Stimulated activated CD8-positive, alpha-beta memory T cell treated with anti-CD3 and anti-CD28 coated beads, Interleukin-4, amount 100 ng/mL, for 1 hour (primary cell): ENCODE measurements at places on chromosomes 4 and X.

DNA sequence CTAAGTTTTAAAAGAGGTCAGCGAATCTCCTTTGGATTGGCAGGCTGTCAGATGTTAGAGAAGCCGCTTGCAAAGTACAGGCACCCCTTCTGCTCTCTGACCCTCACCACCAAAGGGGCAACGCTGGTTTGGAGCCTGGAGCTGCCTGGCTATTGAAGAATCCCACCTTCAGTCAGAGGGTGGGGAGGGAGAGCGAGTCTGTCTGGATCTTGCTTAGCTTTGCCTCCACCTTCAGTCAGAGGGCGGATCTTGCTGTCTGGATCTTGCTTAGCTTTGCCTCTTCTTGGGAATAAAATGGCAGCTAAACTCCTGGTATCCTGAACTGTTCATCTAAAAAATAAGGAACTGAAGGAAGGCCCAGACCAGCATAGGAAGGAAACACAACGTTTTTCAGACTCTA is 7.3 kb downstream of the CCDC110 start:
- DNase-seq, result no peak

DNA sequence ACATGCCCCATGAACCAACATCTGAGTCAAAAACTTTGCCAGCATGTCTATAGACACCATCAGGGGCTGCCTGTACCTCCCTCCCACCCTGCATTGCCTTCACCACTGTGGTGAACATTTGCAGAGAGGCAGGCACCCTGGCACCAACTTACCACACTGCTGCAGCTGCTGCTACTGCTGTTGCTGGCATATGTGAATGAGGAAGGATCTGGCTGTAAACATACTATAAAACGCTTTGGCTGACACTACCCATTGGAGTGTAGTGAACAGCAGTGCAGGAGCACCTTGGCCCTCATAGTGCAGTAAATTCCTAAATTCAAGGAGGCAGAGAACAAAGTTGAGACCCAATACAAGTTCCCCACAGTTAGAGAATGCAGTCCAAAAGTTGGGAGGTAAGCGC is 90.6 kb upstream of the SPIN4 start:
- no peak for DNase-seq

DNA sequence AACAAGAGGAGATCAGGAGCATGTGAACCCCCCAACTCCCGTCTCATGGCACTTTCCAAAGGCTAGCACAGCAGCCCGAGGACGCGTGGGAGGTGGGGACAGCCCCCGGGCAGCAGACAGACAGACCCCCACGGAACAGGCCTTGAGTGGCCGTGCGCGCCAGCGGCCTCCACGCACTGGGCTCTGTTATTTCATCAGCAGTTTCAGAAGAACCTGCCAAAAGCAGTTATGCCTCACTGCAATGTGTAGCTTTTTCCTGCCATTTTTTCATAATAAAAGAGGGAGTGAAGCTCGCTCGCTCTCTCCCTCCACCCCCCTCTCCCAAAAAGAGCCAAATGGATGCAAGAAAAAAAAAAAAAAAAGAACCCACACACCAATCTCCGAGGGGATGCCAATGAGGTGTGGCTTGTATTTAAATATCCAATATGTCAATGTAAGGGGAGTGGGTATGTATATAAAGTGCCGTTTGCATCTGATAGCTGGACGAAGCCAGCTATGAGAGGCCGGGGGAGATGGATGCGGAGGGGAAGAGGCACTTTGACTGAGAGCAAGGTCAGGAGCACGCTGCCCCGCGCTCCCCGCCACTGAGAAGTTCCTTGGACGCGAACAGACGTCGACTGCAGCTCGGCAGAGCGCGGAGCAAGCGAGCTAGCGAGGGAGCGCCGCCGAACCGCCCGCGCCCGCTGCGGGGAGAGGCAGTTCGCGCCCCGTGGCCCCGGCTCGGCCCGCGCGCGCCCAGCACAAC is at the start of gene FGF16:
Gene FGF16, plus strand, starts transcription at position 482 of the 745 bp plus-strand sequence. CDS start 286 bp downstream, outside the sequence.
- DNase-seq, result no peak

- DNase-seq, result no peak
Observed at GRCh38 chrX:39227371-39227770, 426.1 kb downstream of the MID1IP1 start.

GRCh38 chrX:81206476-81206875 is 4.6 kb downstream of the SH3BGRL start:
- no peak for DNase-seq

DNA sequence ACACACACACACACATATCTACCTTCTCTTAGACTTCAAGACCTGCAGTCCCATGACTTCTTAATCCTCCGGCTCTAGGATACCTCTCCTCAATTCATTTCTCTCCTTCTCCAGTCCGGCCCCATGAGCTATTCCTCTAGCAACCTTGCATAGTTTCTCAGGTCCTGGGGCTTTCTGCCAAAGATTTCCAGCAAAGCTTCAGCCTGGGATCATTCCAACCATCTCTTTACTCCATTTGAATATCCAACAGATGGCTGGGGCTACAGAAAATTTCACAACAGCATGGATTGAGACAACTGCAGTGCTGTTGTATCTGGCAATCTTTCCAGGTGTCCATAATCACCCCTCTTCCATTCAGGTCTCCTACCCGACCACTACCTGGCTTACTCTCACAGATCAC is 184.1 kb downstream of the DCHS2 start:
- no peak for DNase-seq

DNA sequence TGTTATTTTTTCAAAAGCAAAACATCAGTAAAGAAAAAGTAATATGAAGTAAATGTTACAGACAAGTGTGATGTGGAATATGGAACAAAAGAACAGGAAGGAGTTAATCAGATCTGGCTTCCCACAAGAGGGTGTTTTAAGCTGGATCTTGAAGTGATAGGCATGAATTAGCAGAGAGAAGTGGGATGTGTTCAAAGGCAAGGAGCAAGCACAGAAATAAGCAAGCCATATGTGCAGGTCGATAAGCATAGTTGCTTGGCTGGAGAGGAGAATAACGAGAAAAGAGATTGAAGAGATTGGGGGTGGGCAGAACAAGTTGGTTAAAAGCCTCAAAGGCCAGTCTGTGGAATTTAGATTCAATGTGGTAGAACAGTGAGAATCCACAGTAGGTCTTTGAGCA is 60.9 kb upstream of the PRPS1 start:
- no peak for DNase-seq

DNA sequence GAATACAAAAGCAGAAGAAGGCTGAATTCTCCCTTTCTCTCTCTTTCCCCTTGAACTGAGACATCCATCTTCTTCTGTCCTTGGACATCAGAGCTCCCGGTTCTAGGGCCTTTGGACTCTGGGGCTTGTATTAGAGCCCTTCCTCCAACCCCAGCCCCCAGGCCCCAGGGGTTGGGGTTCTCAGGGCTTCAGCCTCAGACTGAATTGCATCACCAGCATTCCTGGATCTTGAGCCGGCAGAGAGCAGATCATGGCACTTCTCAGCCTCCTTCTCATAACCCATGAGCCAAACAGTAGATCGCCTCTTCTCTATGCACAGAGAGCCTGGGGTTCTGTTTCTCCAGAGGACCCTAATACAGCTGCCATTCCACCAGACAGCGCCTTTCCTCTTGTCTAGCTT is 25.3 kb upstream of the CLDN24 start:
- DNase-seq, result no peak

DNA sequence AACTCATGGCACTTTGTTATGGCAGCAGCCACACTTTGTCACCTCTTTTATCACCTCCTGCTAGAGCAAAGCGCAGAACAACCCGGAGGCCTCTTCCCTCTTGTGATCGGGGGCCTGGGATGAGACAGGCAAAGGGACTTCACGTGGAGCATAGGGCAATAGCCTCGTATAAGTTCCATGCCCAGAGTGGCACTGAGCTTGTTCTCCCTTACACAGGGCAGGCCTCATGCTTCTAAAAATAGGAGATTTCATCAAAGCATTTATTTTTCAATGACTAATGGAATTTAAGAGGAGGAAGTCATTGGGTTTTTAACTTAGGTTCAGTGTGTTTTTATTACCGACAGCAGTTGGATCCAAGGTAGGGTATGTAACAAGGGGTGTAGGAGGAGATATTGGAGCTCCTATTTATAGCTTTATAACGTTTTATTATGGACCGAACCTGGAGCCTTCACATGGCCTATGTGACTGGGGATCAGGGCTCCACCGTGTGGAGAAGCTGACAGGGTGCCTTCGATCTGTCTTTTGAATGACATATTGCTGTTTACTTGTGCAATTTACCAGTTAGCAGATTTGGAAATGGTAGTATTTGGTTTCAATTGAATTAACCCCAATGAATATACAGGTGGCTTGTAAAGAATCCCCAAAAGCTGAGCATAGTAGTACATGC is 93.8 kb downstream of the SLC2A9 start:
- DNase-seq, result no peak

DNA sequence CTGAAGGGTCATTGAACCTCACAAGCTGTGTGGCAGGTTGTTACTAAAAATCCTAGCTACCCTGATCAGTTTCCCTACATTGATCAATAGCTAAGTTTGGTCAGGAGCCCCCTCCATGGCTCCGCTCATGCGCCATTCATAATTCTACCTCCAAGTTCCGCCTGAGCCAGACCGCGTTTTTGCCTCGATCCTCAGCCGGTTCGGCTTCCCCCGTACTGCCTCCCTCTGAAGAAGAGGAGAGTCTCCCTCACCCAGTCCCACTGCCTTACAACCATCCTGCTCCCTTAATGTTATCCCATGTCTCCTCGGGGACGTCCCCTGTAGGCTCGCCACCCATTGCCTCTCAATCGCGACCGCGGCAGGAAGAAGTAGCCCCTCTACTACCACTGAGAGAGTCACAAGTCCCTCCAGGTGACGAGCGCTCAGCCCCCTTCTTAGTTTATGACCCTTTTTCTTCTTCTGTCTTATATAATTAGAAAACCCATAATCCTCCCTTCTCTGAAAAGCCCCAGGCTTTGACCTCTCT is 158.2 kb downstream of the DEFB131A start:
- DNase-seq, result no peak

GRCh38 chrX:65572971-65573370 is 38.4 kb upstream of the LAS1L start:
- no peak for DNase-seq

- no peak for DNase-seq
Observed at GRCh38 chr4:163535657-163536056, 41.2 kb downstream of the TMA16 start.

DNA sequence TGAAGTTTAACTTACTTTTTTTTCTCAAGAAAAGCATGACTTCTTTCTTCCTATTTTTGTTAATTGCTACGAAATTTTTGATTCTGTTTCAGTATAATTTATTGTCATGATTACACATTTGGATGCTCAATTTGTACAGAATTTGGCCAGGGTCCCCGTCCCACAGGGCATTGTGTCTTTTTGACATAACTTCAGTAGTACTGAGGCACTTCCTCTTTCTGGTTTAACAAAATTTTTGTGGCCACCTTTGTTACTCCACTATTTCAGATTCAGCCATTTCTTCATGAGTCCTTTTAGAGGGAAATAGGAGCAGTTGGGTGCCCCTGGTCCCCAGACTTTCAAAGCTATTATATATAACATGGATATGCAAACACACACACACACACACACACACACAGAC is 1248.7 kb downstream of the PCDH7 start:
- no peak for DNase-seq

GRCh38 chr4:142556048-142556447 is 290.1 kb downstream of the INPP4B start:
- no peak for DNase-seq

GRCh38 chr4:182918791-182919302 is 1.7 kb upstream of the DCTD start:
- no peak for DNase-seq

DNA sequence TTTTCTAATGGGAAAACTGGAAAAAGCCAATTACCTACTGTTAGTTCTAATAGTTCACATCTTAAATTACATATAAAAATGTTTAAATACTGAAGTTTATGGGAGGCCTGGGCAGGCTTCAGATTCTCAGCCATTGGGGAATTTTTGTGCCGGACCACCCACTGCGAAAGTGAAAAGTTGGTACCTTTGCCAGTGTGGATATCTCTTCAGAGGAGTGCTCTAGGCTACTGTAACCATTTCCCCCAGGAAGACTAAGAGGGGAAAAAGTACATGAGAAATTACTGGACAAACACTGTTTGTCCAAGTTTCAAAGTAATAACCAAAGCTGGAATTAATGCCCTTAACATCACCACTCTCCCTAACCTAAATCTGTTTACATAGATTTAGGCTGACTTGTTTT is 20.8 kb downstream of the PITX2 start:
- no peak for DNase-seq

- DNase-seq, result no peak
Observed at GRCh38 chr4:151530783-151531182, 121.8 kb downstream of the FHIP1A start.

GRCh38 chr4:150116506-150116905 is 38.3 kb downstream of the DCLK2 start:
- DNase-seq, result no peak

DNA sequence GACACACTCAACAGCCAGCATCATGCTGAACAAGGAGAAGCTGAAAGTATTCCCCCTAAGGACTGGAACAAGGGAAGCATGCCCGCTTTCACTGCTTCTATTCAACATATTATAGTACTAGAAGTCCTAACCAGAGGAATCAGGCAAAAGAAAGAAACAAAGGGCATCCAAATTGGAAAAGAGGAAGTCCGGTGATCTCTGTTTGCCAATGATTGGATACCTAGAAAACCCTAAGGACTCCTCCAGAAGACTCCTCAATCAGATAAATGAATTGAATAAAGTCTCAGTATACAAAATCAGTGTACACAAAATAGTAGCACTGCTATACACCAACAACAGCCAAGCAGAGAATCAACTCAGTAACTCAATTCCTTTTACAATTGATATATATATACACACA is 44.8 kb downstream of the ARFIP1 start:
- no peak for DNase-seq

- no peak for DNase-seq
Observed at GRCh38 chr4:80340036-80340435, 4.5 kb downstream of the CFAP299 start.

GRCh38 chr4:90246816-90247215 is 119.6 kb downstream of the CCSER1 start:
- no peak for DNase-seq

GRCh38 chr4:88138561-88138960 is 19.9 kb downstream of the ABCG2 start:
- no peak for DNase-seq

GRCh38 chrX:67723580-67724351 is 179.9 kb downstream of the AR start:
- no peak for DNase-seq

DNA sequence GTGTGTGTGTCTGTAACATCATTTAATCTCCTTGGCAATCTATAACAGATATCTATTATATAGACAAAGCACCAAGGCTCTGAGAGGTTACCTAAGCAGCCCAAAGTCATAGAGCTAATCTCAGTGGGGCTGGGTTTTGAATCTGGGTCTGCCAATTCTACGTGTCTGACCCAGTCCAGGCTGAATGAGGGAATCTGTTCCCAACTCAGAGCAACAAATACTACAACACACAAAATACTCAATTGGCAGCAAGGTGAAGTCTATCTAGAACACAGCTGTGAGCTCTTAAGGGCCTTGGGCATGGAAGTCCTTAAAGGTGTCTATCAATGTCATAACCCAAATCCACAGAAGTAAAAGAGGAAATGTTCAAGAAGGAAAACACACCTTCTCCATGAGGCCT is 47.5 kb upstream of the NAP1L5 start:
- DNase-seq, result no peak

- no peak for DNase-seq
Observed at GRCh38 chr4:81326581-81326980, 111.6 kb upstream of the PRKG2 start.
